ENCODE measurements at places on chromosomes 1 and 21.

- DNase-seq = no peak
Observed at GRCh38 chr1:37741130-37741529, 23.8 kb downstream of the EPHA10 start.

DNA sequence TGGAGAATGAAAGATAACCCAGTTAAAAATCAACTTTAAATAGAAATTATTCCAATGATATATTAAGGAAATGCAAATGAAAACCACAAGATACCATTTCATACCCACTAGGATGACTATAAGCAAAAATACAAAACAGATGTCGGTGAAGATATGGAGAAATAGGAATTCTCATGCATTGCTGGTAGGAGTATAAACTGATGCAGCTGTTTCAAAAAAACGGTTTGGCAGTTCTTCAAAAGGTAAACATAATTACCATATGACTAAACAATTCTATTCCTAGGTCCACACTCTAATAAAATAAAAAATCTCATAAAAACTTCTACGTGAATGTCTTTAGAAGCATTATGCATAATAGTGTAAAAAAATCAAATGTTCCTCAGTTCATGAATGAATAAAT, 763.3 kb upstream of the BRINP3 start:
- no peak for DNase-seq

- no peak for DNase-seq
Observed at GRCh38 chr1:59046134-59046533, 250.8 kb upstream of the FGGY start.

DNA sequence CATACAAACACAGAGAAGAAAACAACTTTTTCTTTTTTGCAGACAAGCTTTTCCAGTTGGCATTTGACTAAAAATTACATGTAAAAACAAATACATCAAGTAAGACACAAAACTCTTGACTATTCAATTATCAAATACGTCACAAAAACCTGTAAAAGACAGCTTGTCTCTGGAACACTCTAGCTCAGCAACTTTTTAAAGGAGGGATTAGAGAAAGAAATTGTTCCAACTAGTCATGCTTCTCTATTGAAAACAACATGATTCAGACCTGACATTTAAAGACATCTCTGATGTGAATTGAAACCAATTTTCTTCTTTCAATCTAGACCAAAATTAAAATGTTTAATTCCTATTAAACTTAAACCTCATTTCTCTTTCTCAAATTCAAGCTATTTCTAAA, 30.3 kb downstream of the SMYD3 start:
- DNase-seq = no peak

DNA sequence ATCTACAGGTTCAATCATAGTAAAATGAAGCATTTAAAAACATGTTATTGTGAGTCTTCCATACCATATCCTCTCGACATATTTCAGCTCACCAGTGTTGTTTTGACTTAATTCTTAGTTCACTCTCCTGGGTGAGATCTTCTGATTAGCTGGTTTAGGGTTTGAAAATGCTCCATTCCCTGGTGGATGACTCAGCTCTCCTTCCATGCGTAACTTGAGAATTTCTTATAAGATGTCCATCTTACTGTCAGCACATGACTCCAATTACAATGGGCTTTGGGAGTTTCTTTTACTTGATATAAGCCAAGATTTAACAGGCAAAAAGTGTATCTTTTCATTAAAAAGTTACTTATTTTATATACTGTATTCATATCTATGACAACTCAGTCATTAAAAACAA, 476.5 kb downstream of the BRINP3 start:
- DNase-seq = no peak

GRCh38 chr1:221025956-221026355, 146.7 kb downstream of the HLX start:
- DNase-seq = no peak

DNA sequence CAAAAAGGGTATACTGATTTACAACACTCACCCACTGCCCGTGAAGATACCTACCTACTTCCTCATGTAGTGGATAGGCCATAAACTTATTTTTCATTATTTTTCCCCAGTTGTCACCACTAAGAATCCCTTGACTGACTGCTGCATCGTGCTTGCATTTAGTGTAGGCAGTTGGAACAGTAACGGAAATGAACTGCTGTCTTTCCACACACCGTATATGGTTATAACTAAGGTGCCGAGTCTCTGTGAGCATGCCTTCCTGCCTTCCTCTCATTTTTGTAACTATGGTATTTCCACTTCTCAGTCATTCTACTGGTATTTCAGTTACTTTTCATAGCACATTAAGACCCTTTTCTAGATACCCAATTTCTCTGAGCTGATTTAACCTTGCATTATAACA, 36.4 kb downstream of the SLC35F3 start:
- no peak for DNase-seq

DNA sequence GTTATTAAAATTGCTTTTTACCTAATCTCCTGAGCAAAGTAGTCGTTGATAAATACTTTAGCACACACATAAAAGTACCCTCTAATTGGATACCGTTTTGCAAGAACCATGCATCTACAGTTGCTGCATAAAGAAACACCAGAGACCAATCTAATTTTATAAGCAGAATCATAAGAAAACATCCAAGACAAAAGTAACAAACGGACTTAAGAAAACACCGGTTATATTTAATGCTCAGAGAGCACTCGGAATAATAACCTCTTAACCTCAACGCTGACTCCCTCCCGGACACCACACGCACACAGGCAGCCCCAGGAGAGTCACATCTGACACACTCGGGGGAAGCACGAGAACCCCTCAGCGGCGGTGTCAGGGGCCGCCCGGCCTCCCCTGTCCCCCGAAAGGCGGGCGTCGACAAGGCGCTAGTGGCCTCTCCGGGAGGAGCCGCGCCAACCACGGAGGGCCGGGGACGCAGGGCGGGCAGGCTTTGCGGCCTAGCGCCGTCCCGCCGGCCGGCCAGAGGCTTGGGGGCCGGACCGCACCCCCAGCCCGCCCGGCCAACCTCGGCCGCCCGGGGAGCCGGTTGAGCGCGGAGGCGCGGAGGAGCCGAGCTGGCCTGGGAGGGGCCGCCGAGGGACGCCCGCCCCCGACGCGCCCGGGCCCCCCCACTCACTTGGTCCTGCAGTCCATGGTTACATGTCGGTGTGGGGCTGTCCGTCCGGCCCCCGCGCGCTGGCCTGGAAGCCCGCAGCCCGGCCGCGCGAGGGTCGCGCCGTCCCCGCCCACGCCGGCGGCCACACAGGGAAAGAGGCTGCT, 606 bp downstream of the DENND1B start:
- DNase-seq = peak; percentile 53

DNA sequence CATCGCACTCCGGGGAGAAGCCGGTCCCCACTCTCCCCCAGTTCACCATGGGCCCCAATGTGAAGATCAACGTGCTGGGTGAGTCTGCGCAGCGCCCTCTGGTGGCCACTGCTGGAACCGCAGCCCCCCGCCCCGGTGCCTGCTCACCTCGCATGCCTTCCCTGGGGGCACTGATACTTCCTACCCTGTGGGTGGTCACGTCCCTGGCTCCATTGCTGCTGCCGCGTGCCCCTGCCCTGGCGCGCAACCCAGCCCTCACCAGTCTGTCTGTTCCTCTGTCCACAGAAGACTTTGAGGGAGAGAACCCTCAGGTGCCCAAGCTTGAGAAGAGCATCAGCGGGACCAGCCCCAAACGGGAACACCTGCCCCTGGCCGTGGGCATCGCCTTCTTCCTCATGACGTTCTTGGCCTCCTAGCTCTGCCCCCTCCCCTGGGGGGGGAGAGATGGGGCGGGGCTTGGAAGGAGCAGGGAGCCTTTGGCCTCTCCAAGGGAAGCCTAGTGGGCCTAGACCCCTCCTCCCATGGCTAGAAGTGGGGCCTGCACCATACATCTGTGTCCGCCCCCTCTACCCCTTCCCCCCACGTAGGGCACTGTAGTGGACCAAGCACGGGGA, 7.6 kb downstream of the EFNA3 start:
- DNase-seq = peak; percentile 67

- DNase-seq = no peak
Observed at GRCh38 chr1:161099090-161099802, 1.1 kb downstream of the KLHDC9 start.

DNA sequence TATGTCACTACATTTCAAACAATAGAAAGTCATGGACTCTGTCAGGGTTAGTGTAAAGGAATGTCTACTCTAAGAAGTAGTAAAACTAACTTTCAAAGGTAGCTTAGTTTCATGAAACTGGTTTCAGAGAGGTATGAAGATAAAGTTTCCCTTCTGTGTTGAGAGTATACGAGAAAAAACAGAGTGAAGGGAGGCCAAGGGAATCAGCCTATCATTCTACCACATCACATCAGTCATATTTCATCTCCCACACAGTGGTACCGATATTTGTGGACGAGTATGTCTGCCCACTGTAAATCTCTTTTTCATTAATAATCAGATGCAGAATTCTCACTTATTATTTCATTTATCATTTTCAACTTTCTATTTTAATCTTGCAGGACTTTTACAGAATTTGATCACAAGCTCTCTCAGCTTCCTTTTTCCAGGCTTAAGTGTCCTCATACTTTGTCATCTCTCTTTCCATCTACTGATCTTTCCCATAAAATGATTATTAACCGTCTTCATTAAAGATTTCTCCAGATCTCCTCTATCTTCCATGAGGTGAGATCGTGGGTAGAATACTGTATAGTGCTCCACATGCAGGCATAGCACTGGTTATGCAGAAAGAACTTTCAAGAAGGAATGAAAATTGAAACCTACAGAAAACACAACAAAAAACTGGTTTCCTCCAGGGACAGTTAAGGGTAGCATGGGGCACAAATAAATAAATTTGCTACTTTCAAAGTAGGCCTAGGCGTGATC, 11.5 kb upstream of the IFI16 start:
- no peak for DNase-seq

DNA sequence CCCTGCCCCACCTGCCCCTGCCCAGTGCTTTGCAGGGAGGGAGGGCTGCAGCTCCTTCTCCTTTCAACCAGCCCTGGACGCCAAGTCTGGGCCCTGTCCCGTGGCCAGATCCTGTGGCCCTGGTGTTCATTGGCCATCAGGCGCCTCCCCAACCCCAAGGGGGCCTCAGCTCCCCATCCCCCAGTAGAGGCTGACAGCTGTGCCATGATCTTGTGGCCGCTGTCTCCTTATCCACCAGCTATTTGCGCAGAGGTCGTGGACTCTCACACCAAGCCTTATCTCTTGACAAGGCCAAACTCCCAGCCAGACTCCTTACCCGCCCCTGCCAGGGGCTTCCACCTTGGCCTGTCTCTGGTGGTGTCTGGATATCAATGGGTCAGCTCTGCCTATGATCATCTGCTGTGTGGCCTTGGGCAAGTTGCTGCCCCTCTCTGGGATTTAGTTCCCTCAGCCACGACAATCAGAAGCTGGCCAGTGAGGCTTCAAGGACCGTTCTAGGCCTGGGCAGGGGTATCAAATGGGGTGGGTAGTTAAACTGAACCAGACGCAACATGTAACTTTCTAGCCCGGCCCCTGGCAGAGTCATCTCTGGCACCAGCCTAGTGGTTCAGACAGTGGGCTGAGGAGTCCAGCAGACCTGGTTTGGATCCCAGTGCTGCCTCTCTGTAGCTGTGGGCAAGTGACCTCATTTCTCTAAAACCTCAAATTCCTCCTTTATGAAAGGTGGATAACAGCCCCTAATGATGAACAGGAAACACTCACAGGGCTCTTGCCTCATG, 3.3 kb upstream of the COL8A2 start:
- no peak for DNase-seq

DNA sequence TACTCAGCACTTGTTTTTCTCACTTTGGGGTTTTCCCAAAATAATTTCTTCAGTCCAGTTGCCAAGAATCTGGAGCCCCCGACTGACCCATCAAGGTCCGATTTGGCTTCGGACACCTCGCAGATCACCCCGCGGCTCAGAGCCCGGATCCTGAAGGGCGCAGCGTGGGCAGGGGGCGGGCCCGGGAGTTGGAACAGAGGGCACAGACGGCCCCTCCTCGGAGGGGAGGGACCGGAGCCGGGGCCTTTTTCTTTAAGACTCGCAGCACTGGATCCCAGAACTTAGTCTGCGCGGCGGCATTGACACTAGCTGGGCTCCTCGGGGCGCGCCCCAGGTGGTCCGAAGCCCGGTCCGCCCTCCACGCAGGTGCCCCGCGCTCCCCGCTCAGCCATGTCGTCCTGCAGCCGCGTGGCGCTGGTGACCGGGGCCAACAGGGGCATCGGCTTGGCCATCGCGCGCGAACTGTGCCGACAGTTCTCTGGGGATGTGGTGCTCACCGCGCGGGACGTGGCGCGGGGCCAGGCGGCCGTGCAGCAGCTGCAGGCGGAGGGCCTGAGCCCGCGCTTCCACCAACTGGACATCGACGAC, at the start of gene CBR3:
CBR3 (plus strand) TSS at position 277 of the 588 bp plus-strand sequence; CDS start at position 391, 114 bp downstream.
- peak; percentile 21 for DNase-seq

- no peak for DNase-seq
Observed at GRCh38 chr1:106768077-106768476, 288.4 kb upstream of the PRMT6 start.

DNA sequence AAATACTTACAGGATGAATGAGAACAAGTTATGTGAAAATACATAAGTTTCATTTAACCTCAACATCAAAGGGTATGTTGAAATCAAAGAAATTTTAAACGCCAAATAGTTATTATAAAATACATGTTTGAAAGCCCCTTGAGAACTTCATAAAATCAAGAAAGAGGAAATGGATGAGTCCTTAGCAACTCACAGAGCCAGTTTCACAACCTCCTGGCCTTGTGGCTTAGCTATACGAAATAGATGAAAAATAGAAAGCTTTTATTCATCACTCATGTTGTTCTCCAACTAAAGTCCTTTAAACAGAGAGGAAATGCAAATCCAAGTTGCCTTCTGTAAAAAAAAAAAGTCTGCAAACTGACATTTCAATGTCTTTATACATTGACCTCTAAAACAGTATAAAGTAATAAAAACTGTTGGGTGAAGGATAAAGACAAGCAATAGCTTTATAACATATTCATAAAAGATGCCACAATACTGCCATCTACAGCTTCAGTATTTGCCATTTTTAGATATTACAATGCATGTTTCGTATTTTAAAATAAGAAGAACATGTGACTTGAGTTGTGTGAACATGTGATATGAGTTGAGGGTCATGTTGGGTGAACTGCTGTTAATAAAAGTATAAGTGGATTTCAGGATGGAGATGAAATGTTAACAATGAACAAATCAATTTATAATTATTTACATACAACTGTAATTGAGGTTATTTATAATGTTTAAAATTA, 847.8 kb downstream of the MRPL39 start:
- no peak for DNase-seq

- no peak for DNase-seq
Observed at GRCh38 chr1:175629318-175629694, 114.1 kb downstream of the TNR start.

- no peak for DNase-seq
Observed at GRCh38 chr1:23035823-23036452, 16.7 kb downstream of the KDM1A start.

GRCh38 chr1:221559911-221560310, 182.0 kb downstream of the DUSP10 start:
- DNase-seq = no peak

DNA sequence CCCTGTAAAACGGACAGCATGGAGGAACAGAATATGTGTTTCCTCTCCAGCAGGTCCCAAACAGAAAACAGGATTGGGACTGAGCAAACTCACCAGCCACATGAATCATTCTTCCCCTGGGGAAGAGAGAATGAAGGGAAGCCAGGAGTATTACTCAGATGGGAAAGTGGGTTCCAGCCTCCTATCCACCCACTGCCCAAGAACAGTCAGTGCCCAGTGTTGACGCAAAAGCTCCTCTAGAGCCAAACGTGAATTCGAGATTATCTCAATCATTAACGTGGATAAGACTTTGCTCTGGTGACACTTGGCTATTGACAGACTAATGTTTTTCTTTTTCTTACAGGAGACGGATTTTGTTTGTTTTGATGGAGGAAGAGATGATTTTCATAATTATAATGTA, 9.3 kb downstream of the MIA3 start:
- no peak for DNase-seq
